HepG2 (cell line): ENCODE measurements at places on chromosomes 16 and 17.
A peak's percentile ranks its signal among the peaks of the same experiment; 100 is the strongest.

GRCh38 chr17:64662774-64663367, 764 bp upstream of the SMURF2 start:
- H3K27me3 ChIP-seq = no peaks in the 10 kb centered on the region
- no peak overlapping the region for H3K27ac ChIP-seq
- H3K4me1 ChIP-seq = peaks cover 48% of the 10 kb centered on the region
- no peak for DNase-seq
- H3K4me3 ChIP-seq = peak overlapping the region; percentile 65
- H3K36me3 ChIP-seq = no peaks in the 10 kb centered on the region

- H3K36me3 ChIP-seq = no peaks in the 10 kb centered on the region
- H3K4me1 ChIP-seq = peaks cover 28% of the 10 kb centered on the region
- DNase-seq = peak; percentile 68
- H3K27ac ChIP-seq = no peak overlapping the region
- H3K4me3 ChIP-seq = no peak overlapping the region
Observed at GRCh38 chr17:75010683-75011400, 1.6 kb upstream of the MRPL58 start.

- H3K27me3 ChIP-seq = no peaks in the 10 kb centered on the region
- H3K4me3 ChIP-seq = no peak overlapping the region
- no peak overlapping the region for H3K27ac ChIP-seq
- H3K4me1 ChIP-seq = no peaks in the 10 kb centered on the region
- DNase-seq = no peak
Observed at GRCh38 chr17:4276514-4276913, 12.7 kb upstream of the ANKFY1 start.

GRCh38 chr17:41816637-41817320, 4.0 kb downstream of the FKBP10 start:
- DNase-seq = no peak
- H3K4me3 ChIP-seq = no peak overlapping the region
- H3K4me1 ChIP-seq = peaks cover 34% of the 10 kb centered on the region
- no peaks in the 10 kb centered on the region; the same call in 2 of the 3 replicates for H3K27me3 ChIP-seq
- peaks cover 41% of the 10 kb centered on the region for H3K36me3 ChIP-seq

DNA sequence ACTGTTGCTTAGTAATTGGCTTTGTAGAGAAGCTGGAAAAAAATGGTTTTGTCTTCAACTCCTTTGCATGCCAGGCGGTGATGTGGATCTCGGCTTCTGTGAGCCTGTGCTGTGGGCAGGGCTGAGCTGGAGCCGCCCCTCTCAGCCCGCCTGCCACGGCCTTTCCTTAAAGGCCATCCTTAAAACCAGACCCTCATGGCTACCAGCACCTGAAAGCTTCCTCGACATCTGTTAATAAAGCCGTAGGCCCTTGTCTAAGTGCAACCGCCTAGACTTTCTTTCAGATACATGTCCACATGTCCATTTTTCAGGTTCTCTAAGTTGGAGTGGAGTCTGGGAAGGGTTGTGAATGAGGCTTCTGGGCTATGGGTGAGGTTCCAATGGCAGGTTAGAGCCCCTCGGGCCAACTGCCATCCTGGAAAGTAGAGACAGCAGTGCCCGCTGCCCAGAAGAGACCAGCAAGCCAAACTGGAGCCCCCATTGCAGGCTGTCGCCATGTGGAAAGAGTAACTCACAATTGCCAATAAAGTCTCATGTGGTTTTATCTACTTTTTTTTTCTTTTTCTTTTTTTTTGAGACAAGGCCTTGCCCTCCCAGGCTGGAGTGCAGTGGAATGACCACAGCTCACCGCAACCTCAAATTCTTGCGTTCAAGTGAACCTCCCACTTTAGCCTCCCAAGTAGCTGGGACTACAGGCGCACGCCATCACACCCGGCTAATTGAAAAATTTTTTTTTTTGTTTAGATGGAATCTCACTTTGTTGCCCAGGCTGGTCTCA, 6.2 kb upstream of the TMEM235 start:
- H3K4me1 ChIP-seq = peaks cover 1% of the 10 kb centered on the region; the same call in 1 of the 2 replicates
- peaks cover 21% of the 10 kb centered on the region for H3K36me3 ChIP-seq
- DNase-seq = no peak
- H3K27ac ChIP-seq = no peak overlapping the region
- H3K4me3 ChIP-seq = no peak overlapping the region

GRCh38 chr17:48995304-48995973, 1.7 kb upstream of the IGF2BP1 start:
- H3K36me3 ChIP-seq = no peaks in the 10 kb centered on the region
- H3K4me3 ChIP-seq = peak overlapping the region; percentile 87
- peaks cover 14% of the 10 kb centered on the region for H3K4me1 ChIP-seq
- no peak for DNase-seq

GRCh38 chr16:48203974-48204824, 39.9 kb upstream of the LONP2 start:
- H3K4me3 ChIP-seq = peak overlapping the region; percentile 58
- peak overlapping the region; percentile 89 for H3K27ac ChIP-seq
- peak; percentile 96 for DNase-seq
- no peaks in the 10 kb centered on the region for H3K36me3 ChIP-seq

- no peak overlapping the region for H3K27ac ChIP-seq
- H3K36me3 ChIP-seq = no peaks in the 10 kb centered on the region
- H3K4me3 ChIP-seq = no peak overlapping the region
- peaks cover 35% of the 10 kb centered on the region for H3K4me1 ChIP-seq
Observed at GRCh38 chr17:40563220-40564052, 1.8 kb downstream of the CCR7 start.

DNA sequence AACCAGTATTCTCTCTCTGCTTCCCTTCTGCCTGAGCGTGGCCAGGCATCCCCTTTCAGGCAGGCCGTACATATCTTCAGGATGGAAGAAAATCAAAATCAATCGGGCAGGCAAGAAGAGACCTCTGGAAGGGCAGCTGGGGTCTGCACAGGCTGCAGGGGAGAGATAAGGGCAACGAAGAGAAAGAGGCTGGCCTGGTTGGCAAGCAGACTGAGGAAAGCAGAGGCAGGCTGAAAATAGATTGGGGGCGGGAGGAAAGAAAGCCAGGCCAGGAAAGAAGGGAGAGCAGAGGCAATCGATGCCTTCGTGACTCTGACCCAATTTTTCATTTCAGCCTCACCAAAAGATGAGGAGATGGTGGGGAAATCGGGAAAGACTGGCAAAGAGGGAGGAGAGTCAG, 18.1 kb downstream of the PIPOX start:
- peaks cover 2% of the 10 kb centered on the region for H3K36me3 ChIP-seq
- H3K27me3 ChIP-seq = no peaks in the 10 kb centered on the region
- H3K27ac ChIP-seq = no peak overlapping the region
- H3K4me1 ChIP-seq = no peaks in the 10 kb centered on the region
- no peak for DNase-seq

DNA sequence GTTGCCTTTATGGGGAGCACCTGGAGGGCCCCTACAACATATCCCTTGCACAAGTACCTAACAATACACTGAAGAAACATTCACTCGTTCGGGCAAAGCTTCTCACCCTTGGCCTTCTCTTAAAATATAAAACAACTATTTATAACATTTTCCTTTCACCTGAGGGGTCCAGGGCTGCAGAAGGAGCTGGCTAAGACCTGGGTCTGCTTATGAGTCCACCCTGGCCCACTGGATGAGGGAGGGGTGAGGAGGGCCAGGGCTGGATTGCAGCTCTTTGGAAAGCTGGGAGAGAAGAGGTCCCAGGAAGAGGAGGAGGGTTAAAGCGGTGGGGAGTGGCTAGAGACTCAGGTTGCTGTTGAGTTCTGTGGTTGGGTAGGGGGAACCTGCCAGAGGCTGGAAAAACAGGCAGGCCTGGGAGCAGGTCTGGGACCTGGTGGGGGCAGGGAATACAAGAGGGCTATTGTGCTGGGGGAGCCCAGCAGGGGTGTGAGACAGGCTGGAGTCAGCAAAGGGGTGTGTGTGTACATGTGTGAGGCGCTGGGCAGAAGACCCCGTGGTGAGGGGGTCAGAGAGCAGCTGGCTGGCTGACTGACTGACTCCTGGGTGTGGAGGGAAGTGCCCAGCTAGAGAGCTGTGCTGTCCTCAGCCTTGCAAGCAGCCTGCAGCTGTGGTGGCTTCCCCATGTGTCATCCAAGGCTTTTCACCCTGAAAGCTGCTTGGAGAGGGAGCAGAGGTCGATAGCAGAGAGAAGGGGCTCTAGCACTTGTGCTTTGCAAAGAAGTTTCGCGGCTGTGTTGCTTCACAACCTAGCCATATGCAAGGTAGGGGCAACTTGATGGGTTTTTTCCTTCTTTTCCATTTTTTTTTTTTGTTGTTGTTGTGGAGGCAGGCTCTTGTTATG, 10.2 kb upstream of the MRC2 start:
- H3K36me3 ChIP-seq = peaks cover 14% of the 10 kb centered on the region; the same call in 2 of the 3 replicates
- peak; percentile 97 for DNase-seq
- peak overlapping the region; percentile 72 for H3K27ac ChIP-seq
- H3K4me3 ChIP-seq = peak overlapping the region; percentile 29
